ENCODE measurements at places on chromosomes 4 and X.
A peak's percentile ranks its signal among the peaks of the same experiment; 100 is the strongest.

DNA sequence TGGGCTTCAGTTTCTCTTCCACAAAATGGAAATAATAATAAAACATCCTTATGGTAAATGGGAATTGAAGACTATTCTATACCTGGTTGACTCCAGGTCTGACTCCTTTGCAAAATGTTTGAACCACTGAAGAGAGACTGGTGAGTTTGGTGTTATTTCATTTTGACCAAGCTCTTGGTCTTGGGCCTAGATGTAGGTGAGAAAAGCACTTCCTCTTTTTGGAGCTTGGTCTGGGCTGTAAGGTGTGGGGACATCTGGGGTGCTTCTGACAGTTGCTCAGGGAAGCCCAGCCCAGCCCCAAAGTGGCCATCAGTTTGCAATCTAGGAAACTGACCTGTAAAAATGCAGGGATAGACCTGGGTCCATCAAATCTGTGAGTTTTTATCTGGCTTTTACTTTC is 26.8 kb upstream of the SOD3 start:
- DNase-seq = no peak

- DNase-seq = no peak
Measured at GRCh38 chr4:100286636-100287035, 96.4 kb upstream of the DDIT4L start.

DNA sequence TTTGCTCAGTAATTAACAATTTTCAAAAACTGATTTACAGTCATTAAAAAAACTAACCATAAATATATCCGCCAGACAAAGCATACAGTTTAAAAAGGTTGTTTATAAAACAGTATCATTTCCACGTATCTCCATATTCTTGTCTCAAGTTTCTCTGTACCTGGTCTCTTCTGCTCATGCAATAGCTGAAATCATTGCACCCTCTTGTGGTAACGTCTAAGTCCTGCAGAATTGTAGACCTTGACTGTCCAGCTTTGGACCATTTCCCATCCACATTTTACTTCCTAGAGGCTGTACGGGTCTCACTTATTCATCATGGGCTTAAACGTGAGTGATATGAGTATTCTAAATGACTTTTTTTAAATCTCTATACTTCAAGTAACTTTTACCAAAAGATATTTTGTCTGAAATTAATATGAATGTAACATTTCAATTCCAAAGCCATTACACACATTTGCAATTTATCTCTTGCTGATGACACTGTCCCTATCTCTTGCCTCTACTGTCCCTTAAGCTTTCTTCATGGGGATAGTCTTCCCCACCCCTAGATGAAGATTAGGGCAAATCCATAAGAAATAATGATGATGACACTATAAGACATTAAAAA is 118.5 kb downstream of the BTC start:
- DNase-seq = peak; percentile 26

- DNase-seq = no peak
Measured at GRCh38 chr4:144723471-144723870, 77.5 kb downstream of the HHIP start.

- no peak for DNase-seq
Measured at GRCh38 chrX:100085846-100086245, 324.2 kb downstream of the PCDH19 start.

- no peak for DNase-seq
Measured at GRCh38 chr4:184136525-184136924, 81.1 kb downstream of the ENPP6 start.

DNA sequence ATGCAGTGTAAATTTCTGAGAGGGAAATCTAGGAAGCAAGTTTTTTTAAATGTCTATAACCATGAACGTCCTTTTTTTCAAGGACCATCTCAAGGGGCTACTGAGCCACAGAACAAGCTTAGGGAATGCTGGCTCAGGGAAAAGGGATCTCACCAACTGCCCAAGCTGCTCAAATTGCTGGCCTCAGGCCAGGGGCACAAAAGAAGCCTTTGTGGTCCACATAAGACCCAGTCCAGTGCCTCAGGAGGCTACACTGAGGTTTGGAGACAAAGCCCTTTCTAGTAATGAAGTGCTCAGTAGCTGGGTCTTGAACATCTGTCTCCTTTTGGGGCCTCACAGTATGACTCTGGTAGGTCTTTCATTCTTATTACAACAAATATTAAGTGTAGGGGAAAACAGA is 305.5 kb downstream of the RAB28 start:
- no peak for DNase-seq

GRCh38 chr4:161252520-161253141 is 911.2 kb downstream of the FSTL5 start:
- DNase-seq = peak; percentile 14

GRCh38 chr4:178602833-178603232 is 1160.6 kb upstream of the AGA start:
- no peak for DNase-seq

- DNase-seq = no peak
Measured at GRCh38 chr4:165439344-165439743, 60.5 kb downstream of the CPE start.

GRCh38 chrX:45134315-45134731 is 66.4 kb downstream of the DIPK2B start:
- DNase-seq = no peak

DNA sequence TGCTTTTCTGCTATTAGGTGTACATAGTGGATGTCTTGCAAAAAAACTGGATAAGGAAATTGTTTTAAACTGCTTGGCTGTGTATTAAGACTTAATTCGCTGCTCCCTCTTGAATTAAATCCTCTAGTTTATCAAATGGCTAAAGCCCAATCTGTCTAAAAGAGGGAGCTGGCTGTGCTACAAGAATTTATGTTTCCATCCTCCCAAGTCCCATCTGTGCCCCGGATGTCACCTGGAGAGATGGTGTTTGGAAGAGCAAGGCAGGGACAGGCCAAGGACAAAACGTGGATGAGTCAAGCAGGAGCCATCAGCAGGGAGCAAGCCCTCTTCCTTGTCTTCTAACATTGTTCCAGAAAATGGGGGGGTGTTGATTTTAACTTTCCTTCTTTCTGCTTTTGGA is 171.3 kb upstream of the LCORL start:
- no peak for DNase-seq

DNA sequence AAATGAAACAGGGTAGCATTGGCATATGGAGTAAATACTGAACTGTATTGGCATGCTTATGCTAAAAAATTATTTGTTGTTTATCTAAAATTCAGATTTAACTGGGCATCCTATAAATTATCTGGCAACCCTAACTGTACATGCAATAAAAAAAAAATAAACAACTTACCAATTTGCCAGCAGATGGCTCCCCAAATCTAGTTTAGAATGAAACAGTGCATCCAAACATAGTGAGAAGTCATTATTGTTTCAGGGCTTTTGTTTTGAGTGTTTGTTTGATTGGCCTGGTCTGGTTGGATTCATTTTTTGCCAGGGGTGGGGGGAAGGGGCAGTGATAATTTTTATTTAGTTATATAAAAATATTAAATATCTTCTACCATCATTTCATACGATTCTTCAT is 12.8 kb upstream of the NSUN7 start:
- DNase-seq = no peak

- DNase-seq = no peak
Measured at GRCh38 chr4:183299464-183299863, 20.6 kb downstream of the CLDN22 start.

GRCh38 chr4:110867251-110867960 is 244.5 kb upstream of the PITX2 start:
- no peak for DNase-seq

GRCh38 chr4:116020141-116020722 is 906.8 kb upstream of the NDST4 start:
- no peak for DNase-seq

DNA sequence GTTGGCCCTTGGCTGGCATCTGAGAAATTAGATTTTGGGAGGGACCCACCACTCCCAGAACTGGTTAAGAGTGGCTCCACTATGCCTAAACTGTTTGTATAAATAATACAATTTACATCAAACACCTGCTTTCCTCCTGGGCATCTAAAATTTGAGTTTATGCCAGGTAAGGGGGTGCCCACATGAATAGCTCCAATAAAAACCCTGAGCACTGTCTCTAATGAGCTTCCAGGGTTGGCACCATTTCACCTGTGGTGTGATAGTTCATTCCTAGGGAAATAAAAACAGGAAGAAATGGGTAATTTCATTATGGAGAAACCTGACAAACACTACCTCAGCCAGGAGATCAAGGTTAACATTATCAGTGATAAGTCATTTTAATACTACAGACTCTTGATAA is 119.7 kb downstream of the FRYL start:
- DNase-seq = no peak

DNA sequence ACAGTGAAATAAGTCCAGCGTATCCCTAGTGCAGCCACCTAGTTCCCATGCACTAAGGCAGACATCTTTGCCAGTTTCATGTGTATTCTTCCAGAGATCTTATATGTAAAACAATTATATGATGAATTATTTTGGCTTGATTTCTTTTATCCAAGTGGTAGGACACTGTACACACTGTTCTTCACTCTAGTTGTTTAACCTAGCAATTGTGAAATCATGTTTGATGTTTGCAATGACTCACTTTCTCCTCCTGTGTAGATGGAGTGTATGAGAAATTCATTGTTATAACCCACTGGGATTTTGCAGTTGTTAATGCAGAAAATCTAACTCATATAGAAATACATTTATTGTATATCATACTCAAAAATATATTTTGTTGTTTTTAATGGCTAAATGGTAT is 17.5 kb upstream of the TBC1D1 start:
- DNase-seq = no peak

GRCh38 chr4:167232805-167233684 is 1.2 kb downstream of the SPOCK3 start:
- DNase-seq = no peak

DNA sequence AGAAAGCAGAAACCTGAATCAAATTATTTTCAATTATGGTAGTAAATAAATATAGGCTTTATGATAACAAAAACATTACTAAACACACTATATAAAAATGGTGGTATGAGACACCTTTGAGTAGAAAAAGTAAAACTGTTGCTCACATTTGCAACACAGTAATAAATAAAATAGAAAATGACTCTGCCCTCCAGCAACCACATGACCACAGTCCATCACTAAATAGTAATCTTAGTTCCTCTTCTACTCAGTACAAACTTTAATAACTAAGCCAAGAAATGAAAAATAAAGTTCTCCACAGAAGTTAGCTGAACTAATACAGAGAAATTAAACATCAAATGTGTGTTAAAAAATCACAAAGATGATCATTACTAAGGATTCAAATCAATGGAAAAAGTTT is 108.5 kb downstream of the ADGRA3 start:
- no peak for DNase-seq

DNA sequence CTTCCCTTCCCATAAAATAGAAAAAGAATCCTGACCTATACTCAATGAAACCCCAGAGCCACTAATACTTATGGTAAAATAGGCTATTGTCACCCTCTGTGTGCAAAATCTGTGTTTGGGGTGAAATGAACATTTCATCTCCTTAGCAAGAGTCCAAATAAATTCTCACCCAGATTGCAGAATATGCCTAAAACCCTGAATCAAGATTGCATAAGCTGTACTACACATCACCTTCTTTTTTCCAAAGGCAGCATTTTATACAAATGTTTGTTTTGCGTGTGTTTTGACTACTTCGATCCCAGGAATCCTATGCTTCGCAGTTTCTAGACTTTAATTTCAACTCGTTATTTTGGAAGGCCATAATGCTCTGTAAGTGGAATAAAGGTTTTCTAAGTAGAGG is 12.2 kb upstream of the HADH start:
- no peak for DNase-seq
